ENCODE measurements at places on chromosomes 12 and 14. TPM values are rescaled to one million over a fixed set of nuclear protein-coding genes. Genes with fewer than 3 reads are reported as not detected.

Gene PLEKHG7
- total RNA-seq: not detected

Gene GOLGA3
- 118 TPM for total RNA-seq

Gene KRT79
- total RNA-seq: not detected

Gene CIPC
- total RNA-seq: 19.6 TPM

Gene SLC6A12
- total RNA-seq: not detected

Gene ACSM4
- not detected for total RNA-seq

Gene MYH7
- not detected for total RNA-seq

Gene DCP1B
- total RNA-seq: 11.3 TPM

Gene KLRG1
- total RNA-seq: 23.2 TPM

Gene ZDHHC22
- not detected for total RNA-seq

Gene BCL11B
- total RNA-seq: 12.9 TPM

Gene RASSF8
- total RNA-seq: 5.7 TPM

Gene CRACR2A
- 139 TPM for total RNA-seq

GRCh38 chr14:23345987-23346692 is 6.5 kb downstream of the SLC22A17 start:
- peaks cover 33% of the 10 kb centered on the region for H3K27me3 ChIP-seq
- no peak overlapping the region for H3K4me3 ChIP-seq
- no peak overlapping the region for H3K27ac ChIP-seq
- H3K4me1 ChIP-seq: peaks cover 2% of the 10 kb centered on the region

DNA sequence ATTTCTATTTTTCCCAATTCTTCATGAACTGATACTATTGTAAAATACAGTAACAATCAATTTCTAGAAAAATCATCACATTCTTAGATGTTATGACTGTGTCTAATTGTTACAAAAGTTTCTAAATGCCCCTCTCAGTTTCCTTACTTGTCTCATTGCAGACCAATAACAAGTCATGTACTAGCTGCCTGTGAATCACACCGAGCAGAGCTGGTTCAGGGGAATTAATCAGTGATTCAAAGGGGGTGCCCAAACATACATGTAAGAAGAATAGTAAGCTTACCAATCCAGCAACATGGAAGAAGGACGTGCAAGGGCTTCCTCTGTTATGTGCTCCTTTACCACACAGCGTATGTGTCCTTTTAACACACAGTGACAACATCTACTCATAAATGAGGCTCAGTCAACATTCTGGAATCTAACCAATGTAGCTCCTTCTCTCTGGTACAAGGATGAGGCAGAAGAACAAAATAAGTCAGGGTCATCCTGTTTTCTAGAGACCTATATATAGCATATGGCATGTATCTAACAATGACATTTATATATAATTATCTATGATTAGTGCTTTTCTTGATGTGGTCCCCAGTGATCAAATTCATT is 126.4 kb downstream of the SCN8A start:
- no peak overlapping the region for H3K4me3 ChIP-seq
- no peak overlapping the region for H3K27ac ChIP-seq
- H3K4me1 ChIP-seq: peaks cover 10% of the 10 kb centered on the region
- H3K27me3 ChIP-seq: peaks cover 31% of the 10 kb centered on the region
- DNase-seq: no peak

DNA sequence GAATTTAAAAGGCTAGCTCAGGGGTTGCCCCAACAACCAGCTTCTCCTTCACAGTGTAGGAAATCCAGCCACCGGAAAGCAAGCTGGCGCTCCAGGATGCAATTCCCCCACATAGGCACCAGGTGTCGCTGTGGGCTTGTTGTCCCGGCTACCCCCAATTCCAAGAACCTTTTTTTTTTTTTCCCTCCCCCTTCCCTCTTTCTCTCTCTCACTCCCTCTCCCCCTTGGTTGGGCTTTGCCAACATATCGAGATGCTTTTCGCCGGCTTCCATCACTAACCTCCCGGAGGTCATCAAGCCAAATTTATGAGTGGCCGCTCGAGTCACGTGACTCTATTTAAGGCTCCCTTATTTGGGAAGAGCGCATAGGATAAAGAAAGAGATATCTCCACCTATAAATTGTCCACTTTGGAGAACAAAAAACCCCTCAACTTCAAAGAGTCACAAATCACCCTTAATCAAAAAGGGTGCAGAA is at the start of gene HOXC5:
HOXC5 (plus strand) TSS at position 424 of the 474 bp plus-strand sequence. CDS start 73 bp downstream, outside the sequence.
- H3K4me3 ChIP-seq: peak within 1 kb of the TSS; percentile 88
- peak; percentile 69 for DNase-seq
- peaks cover 10% of the 10 kb centered on the region for H3K4me1 ChIP-seq
- no peaks in the 10 kb centered on the region for H3K36me3 ChIP-seq
- H3K27me3 ChIP-seq: peaks cover 65% of the 10 kb centered on the region

GRCh38 chr14:25032092-25032784 is 17.7 kb downstream of the STXBP6 start:
- peaks cover 3% of the 10 kb centered on the region for H3K27me3 ChIP-seq
- H3K36me3 ChIP-seq: no peaks in the 10 kb centered on the region
- H3K4me1 ChIP-seq: no peaks in the 10 kb centered on the region
- DNase-seq: no peak

DNA sequence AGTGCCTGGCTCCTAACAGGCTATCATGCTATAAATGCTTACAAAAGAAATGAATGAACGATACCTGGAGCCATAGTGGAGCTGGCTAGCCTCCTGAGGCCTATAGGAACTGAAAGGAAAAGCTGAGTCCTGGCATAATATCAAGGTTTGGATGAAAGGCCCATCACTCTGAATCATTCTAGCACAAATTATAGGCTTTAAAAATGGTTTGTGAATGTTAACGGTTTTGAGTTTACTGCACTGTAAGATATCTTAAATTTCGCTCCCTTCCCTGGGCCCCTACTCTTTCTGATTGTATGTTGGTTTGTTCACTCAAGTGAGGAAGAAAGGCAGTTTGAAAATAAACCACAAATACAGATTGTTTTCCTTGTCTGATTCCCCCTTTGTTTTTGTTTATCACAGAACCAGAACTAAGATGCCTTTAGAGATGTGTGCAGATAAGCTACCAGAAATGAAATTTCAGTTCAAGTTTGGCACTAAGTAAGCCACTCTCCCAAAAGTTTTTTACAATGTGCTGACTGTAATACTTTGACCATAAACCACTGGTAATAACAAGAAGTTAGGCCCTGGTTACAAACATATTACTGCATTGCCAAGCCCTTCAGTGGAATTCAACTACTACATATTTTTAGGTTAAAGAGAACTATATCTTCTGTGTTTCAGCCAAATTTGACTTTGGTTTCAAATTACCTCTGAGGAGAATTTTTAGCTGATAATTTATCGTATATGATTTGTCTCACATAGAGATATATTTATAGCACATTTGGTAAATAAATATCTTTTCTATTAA is 89.5 kb downstream of the ALX1 start:
- no peak overlapping the region for H3K27ac ChIP-seq
- no peaks in the 10 kb centered on the region for H3K4me1 ChIP-seq
- H3K36me3 ChIP-seq: no peaks in the 10 kb centered on the region

- H3K27me3 ChIP-seq: no peaks in the 10 kb centered on the region
- no peak overlapping the region for H3K27ac ChIP-seq
- no peak overlapping the region for H3K4me3 ChIP-seq
- H3K36me3 ChIP-seq: peaks cover 6% of the 10 kb centered on the region
Observed at GRCh38 chr12:94285943-94286582, 137.7 kb downstream of the PLXNC1 start.

- DNase-seq: no peak
- peaks cover 25% of the 10 kb centered on the region for H3K4me1 ChIP-seq
- peak overlapping the region; percentile 22 for H3K4me3 ChIP-seq
- H3K36me3 ChIP-seq: no peaks in the 10 kb centered on the region
Observed at GRCh38 chr12:121577443-121578180, 3.2 kb downstream of the KDM2B start.

DNA sequence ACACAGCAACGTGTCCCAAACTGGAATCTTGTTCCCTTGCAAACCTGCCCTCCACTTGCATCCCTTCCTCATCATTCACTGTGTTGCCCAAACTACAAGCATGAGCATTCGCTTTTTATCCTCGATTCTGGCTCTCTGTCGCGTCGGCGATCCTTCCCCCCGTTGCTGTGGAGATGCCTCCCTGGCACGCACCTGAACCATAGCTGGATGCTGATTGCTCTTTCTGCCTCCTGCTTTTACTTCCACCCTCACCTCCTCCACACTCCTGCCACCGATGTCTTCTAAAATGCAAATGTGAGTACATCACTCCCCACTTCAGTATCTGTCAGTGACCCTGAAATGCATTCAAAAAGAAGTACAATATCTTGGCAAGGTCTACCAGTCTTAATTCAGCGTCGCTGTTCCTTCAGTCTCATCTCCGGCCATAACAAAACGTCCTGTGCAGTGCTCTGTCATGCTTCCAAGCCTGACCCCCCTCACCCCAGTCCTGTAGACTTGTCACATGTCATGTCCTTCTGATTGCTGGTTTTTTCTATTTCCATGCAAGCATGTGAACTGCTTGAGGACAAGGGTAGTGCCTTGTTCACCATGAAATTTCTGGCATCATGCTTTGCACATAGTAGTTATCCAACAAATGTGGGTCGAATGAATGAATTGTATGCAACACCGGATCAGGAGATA is 2.5 kb upstream of the PPP2R5C start:
- peaks cover 40% of the 10 kb centered on the region for H3K4me1 ChIP-seq
- H3K27ac ChIP-seq: no peak overlapping the region
- no peak for DNase-seq

DNA sequence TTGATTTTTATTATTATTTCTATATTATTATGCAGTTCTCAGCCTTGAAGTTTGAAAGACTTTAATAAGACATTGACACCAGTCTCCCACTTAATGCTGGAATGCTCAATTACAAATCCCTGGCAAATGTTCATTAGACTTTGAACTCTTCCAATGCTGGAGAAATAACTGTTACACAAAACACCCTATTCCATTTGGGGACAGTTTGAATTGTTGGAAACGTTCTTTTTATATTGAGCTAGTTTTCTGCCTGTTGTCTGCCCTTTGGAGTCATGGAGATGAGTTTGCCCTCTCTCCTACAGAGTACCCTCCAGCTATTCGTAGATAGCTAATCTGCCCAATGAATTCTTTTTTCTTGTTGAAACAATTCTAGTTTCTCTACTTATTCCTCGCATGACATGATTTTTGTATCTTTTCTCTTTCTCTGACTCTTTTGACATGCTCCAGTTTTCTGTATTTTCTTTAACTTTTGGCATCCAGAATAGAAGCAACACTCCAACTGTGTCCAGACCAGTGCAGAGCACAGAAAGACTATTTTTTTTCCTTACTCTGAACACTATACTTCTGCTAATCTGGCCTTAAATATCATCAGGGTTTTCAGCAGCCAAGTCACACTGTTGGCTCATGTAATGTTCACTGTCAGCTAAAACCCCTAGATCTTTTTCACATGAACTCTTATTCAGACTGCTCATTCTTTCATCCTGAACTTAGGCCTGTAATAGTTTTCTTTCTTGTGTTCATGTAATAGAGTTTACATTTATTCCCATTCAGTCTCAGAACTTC is 379.3 kb downstream of the RAD51B start:
- no peak overlapping the region for H3K4me3 ChIP-seq
- peaks cover 12% of the 10 kb centered on the region for H3K4me1 ChIP-seq
- DNase-seq: no peak
- no peaks in the 10 kb centered on the region for H3K27me3 ChIP-seq

- H3K4me3 ChIP-seq: peak overlapping the region; percentile 25
- peaks cover 9% of the 10 kb centered on the region for H3K36me3 ChIP-seq
- peaks cover 40% of the 10 kb centered on the region for H3K4me1 ChIP-seq
- H3K27ac ChIP-seq: peak overlapping the region; percentile 68
Observed at GRCh38 chr14:71362282-71362681, 455.0 kb downstream of the PCNX1 start.

DNA sequence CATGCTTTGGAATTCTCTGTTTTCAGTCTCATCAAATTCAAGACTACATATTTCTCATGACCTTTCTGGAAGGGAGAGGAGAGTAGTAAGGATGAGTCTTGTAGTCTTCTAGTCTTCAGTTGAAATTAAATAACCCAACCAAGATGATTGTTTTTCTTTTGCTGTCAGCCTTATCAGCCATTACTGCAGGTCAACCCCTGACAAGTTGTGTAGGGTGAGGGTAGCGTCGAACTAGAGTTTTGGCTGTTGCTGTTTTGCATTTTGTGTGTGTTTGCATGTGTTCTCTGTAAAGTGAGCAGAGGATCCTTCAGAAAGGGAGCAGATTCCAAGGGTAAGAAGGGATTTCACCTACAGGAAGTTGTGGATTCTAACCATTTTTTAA is 28.4 kb downstream of the DIP2B start:
- no peaks in the 10 kb centered on the region for H3K27me3 ChIP-seq
- H3K4me3 ChIP-seq: no peak overlapping the region
- H3K36me3 ChIP-seq: no peaks in the 10 kb centered on the region
- peaks cover 22% of the 10 kb centered on the region for H3K4me1 ChIP-seq

GRCh38 chr12:69000540-69001243 is 67.7 kb upstream of the CPM start:
- peaks cover 20% of the 10 kb centered on the region for H3K27me3 ChIP-seq
- no peak overlapping the region for H3K4me3 ChIP-seq
- H3K27ac ChIP-seq: no peak overlapping the region
- no peaks in the 10 kb centered on the region for H3K4me1 ChIP-seq
- H3K36me3 ChIP-seq: no peaks in the 10 kb centered on the region
- DNase-seq: no peak

DNA sequence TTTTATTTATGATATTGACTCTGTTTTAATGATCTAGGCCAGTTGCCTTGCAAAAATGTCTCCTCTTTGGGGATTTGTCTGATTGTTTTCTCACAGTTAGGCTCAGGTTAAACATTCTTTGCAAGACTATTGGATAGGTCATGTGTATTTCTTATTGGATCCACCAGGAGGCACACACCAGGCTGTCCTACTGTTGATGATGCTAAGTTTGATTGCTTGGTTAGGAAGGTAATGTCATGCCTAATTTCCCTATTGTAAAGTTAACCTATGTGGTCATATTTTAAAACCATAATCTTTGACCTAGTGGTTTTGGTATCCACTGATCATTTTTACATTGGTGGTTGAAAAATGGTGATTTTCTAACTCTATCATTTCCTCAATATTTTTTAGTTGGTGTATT is 137.1 kb downstream of the BRMS1L start:
- H3K27me3 ChIP-seq: no peaks in the 10 kb centered on the region
- DNase-seq: no peak
- H3K4me3 ChIP-seq: no peak overlapping the region
- H3K36me3 ChIP-seq: no peaks in the 10 kb centered on the region
- H3K4me1 ChIP-seq: no peaks in the 10 kb centered on the region

GRCh38 chr12:65419284-65420072 is 141.0 kb downstream of the MSRB3 start:
- no peak overlapping the region for H3K27ac ChIP-seq
- no peaks in the 10 kb centered on the region for H3K4me1 ChIP-seq
- no peak overlapping the region for H3K4me3 ChIP-seq
- H3K36me3 ChIP-seq: peaks cover 4% of the 10 kb centered on the region

DNA sequence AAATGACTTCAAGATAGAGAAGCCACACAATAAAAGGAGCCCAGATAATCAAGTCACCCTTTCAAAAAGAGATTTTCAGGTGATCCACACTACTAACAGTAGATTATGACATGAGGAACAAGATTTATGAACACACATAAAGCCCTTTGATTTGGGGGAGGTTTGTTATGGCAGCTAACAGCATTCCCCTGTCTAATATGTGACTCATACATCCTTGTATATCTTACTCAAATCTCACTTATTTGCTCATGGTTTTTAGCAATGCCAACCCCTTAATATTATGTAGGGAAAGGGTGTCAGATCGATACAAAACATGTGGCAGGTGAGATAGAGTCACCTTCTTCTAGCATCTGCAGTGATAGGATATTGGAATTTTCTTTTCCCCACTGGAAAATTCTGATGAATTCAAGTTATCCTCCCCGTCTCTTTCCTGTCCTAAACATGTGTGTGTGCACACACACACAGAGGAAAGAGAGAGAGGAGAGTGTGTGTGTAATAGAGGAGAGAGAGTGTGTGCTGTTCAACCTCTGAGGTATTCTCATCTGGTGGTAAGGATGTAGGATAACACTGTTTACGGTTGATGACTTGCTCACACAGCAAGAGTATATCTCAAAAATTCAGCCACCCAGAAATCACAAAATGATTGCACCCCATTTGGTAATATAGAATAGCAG is 319.9 kb downstream of the KCNC2 start:
- no peak overlapping the region for H3K27ac ChIP-seq
- no peaks in the 10 kb centered on the region for H3K27me3 ChIP-seq
- H3K4me3 ChIP-seq: no peak overlapping the region
- DNase-seq: no peak
- no peaks in the 10 kb centered on the region for H3K4me1 ChIP-seq
